ENCODE measurements at places on chromosomes 6 and 20. TPM values are rescaled to one million over a fixed set of nuclear protein-coding genes. Genes with fewer than 3 reads are reported as not detected.

ACSS1 gene
- total RNA-seq = 4.1 TPM

PXDC1 gene
- total RNA-seq = 1.8 TPM

TBX18 gene
- total RNA-seq = not detected

IER3 gene
- total RNA-seq = 14.1 TPM

CST7 gene
- total RNA-seq = not detected

RIPOR2 gene
- 22.5 TPM for total RNA-seq

- H3K36me3 ChIP-seq = no peaks in the 10 kb centered on the region
- H3K4me1 ChIP-seq = no peaks in the 10 kb centered on the region
- H3K27ac ChIP-seq = peak overlapping the region; percentile 93
- H3K27me3 ChIP-seq = no peaks in the 10 kb centered on the region
- peak overlapping the region; percentile 71 for H3K4me3 ChIP-seq
- DNase-seq = peak; percentile 94
These were observed 4.5 kb upstream of the PTCRA start for GRCh38 chr6:42911171-42912021.

DNA sequence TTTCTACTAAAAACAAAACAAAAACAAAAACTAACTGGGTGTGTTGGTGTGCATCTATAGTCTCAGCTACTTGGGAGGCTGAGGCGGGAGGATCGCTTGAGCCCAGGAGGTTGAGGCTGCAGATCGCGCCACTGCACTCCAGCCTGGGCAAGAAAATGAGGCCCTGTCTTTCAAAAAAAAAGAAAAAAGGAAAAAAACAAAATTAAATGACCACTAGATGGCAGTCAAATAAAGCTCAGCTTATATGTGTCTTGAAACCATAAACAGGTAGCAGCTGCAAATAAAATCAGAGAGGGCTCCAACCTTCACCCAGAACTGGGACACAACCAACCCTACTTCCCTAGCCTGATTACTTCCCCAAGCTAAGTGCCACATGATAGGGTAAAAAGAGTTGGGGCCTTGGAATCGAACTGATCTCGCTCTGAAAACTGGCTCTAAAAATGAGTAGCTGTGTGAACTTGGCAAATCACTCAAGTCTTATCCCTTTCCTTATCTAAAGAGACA is 67.1 kb upstream of the ADGRF4 start:
- DNase-seq = peak; percentile 85
- no peaks in the 10 kb centered on the region for H3K36me3 ChIP-seq
- H3K4me1 ChIP-seq = no peaks in the 10 kb centered on the region
- no peaks in the 10 kb centered on the region for H3K27me3 ChIP-seq

GRCh38 chr6:81718126-81718525 is 34.4 kb downstream of the TENT5A start:
- no peaks in the 10 kb centered on the region for H3K36me3 ChIP-seq
- no peak overlapping the region for H3K4me3 ChIP-seq
- no peaks in the 10 kb centered on the region for H3K4me1 ChIP-seq
- DNase-seq = no peak
- H3K27ac ChIP-seq = no peak overlapping the region

- no peak overlapping the region for H3K27ac ChIP-seq
- DNase-seq = no peak
- H3K36me3 ChIP-seq = no peaks in the 10 kb centered on the region
- H3K4me3 ChIP-seq = no peak overlapping the region
- no peaks in the 10 kb centered on the region for H3K27me3 ChIP-seq
- no peaks in the 10 kb centered on the region for H3K4me1 ChIP-seq
These were observed 100.1 kb downstream of the MYB start for GRCh38 chr6:135281227-135281626.

GRCh38 chr20:8464368-8464767 is 332.3 kb downstream of the PLCB1 start:
- no peak overlapping the region for H3K4me3 ChIP-seq
- H3K27ac ChIP-seq = no peak overlapping the region
- 0 out of 2 replicates have a peak, but pooled peaks cover 6% of the 10 kb centered on the region for H3K36me3 ChIP-seq

DNA sequence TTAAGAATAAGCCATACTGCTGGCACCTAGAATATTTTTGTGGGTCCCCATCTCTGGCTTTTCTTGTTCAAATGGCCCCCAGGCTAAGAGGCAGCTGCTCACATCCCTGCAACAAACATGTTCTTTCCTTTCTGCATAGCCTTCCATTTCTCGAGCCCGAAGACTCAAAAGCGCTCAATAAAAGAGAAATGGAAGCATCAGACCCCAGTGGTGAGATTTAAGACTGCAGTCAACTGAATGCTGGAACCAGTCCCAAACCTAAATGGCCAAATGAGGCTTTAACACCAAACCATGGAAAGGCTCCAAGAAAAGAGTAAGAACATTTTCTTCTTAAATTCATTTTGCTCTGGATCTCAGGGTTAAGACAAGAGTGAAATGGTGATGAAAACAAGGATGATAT is 122.1 kb upstream of the TRAF3IP2 start:
- peak; percentile 76 for DNase-seq
- H3K27ac ChIP-seq = no peak overlapping the region
- H3K36me3 ChIP-seq = peaks cover 7% of the 10 kb centered on the region
- peaks cover 16% of the 10 kb centered on the region for H3K4me1 ChIP-seq
- H3K4me3 ChIP-seq = no peak overlapping the region

DNA sequence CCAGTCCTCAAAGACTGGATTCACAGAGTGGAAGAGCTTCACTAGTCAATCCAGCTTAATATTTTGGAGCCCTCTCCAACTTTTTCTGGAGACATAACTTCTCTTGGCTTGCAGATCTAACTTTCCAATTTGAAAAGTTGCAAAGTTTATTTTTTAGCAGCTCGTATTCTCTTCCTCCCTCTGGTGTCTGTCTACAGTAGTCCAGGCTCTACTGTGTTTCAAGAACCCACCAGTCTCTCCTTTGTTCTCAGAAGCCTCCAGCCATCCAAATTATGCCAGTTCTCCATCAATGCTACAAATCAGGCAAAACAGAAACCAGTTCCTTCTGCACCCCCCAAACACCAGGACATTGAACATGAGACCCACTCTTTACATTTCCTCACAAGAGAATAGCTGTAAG is 376.1 kb upstream of the OPRM1 start:
- H3K27ac ChIP-seq = no peak overlapping the region
- no peak overlapping the region for H3K4me3 ChIP-seq
- no peaks in the 10 kb centered on the region for H3K36me3 ChIP-seq
- H3K27me3 ChIP-seq = no peaks in the 10 kb centered on the region
- peaks cover 18% of the 10 kb centered on the region for H3K4me1 ChIP-seq

DNA sequence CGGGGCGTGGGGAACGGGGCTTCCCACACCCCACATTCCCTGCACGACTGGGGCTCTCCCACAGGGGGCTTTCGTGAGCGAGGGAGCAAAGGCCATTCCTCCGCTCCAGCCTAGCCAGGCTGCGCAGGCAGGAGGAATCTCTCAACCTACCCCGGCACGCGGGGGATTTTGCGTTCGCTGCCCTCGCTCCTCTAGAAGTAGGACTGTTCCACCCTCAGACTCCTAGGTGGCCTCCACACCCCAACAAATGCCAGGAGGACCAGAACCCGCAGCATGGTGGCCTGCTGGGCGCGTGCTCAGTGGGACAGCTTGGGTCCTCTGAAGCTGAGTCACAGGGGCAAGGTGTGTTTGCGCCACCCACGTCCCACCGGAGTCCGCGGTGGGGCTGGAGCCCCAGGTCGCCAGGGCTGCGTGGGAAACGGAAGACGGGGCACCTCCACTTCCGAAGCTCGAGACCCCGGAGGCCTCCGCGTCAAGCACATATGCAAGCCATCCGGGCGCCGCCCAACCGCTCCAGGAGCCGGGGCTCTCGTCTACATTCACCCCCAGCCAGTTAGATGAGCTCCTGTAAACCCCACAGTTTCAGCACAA is 1938.5 kb upstream of the DEFB115 start:
- H3K27me3 ChIP-seq = peaks cover 56% of the 10 kb centered on the region
- no peaks in the 10 kb centered on the region for H3K36me3 ChIP-seq
- peak; percentile 8 for DNase-seq

GRCh38 chr6:29071831-29072723 is 15.0 kb downstream of the OR2B3 start:
- no peaks in the 10 kb centered on the region for H3K4me1 ChIP-seq
- H3K27me3 ChIP-seq = no peaks in the 10 kb centered on the region
- peak; percentile 89 for DNase-seq
- no peaks in the 10 kb centered on the region for H3K36me3 ChIP-seq
- H3K27ac ChIP-seq = no peak overlapping the region

DNA sequence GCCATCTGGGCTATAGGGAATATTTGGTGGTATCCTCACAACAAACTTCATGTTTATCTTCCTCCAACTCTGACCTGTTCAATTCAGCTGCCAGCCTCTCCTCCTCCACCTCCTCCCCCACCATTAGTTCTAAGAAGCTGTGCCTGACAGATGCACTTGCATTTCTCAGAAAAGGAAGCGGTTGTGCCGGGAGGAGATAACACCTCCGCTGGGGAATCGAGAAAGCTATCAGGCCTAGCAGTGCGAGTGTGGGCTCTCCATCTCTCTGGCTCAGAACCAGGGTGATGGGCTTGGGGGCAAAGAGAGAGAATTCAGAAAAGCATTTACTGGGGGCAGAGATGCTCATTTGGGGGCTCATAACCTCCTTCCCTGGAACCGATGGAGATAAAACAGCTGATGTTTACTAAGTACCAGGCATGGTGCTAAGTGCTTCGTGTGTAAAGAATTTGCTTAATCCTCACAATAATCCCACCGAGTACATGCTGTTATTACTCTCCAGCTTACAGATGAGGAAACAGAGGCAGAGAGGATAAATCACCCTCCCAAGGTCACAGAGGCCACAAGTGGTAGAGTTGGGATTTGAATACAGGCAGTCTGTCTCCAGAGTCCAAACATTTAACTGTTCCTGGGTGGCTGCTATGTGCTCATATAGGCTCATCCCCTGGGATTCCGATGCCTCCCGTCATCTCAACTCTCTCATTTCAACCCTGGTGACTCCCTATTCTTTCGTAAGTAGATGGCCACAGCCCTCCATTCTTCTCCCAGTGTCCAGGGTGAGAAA is 38.3 kb downstream of the COX4I2 start:
- peaks cover 17% of the 10 kb centered on the region for H3K4me1 ChIP-seq
- peak overlapping the region; percentile 40 for H3K27ac ChIP-seq
- no peak for DNase-seq
- 0 out of 2 replicates have a peak, but pooled peaks cover 12% of the 10 kb centered on the region for H3K36me3 ChIP-seq
- no peaks in the 10 kb centered on the region for H3K27me3 ChIP-seq
- no peak overlapping the region for H3K4me3 ChIP-seq

GRCh38 chr20:11178946-11179654 is 505.3 kb upstream of the JAG1 start:
- no peaks in the 10 kb centered on the region for H3K4me1 ChIP-seq
- H3K27ac ChIP-seq = no peak overlapping the region
- no peaks in the 10 kb centered on the region for H3K36me3 ChIP-seq
- DNase-seq = no peak
- H3K4me3 ChIP-seq = no peak overlapping the region
- no peaks in the 10 kb centered on the region for H3K27me3 ChIP-seq

- H3K27me3 ChIP-seq = peaks cover 28% of the 10 kb centered on the region
- H3K4me1 ChIP-seq = peaks cover 56% of the 10 kb centered on the region
- no peak for DNase-seq
- H3K36me3 ChIP-seq = no peaks in the 10 kb centered on the region
- H3K4me3 ChIP-seq = no peak overlapping the region
These were observed 7.2 kb downstream of the BHLHE23 start for GRCh38 chr20:62999580-62999979.

DNA sequence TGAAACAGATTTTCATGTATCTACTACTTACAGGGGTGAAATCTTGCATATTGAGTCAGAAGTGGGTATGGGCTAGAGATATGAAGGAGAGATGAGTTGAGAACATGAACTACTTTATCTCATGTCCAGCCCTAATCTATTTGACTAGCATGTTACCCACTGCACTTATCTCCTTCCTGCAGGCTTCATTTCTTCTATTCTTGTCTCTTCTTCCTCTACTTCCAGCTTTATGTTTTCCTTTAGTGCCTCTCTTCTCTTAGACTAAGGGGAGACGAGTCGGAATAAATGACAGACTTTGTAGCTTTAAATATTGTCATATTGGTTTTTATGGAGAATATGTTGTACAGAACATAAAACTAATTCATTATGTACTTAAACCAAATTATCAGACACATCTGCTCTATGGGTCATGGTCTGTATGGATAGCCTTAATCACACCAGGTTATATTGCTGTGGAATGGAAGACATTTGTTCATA is 5.3 kb downstream of the RAB32 start:
- peaks cover 19% of the 10 kb centered on the region for H3K4me1 ChIP-seq
- 0 out of 2 replicates have a peak, but pooled peaks cover 5% of the 10 kb centered on the region for H3K36me3 ChIP-seq
- H3K27ac ChIP-seq = no peak overlapping the region
- DNase-seq = no peak

- H3K4me3 ChIP-seq = no peak within 1 kb of the TSS
- peak; percentile 72 for DNase-seq
- H3K27ac ChIP-seq = 0 out of 2 replicates have a peak within 1 kb of the TSS, but pooled peaks have one; percentile 42
- no peaks in the 10 kb centered on the region for H3K36me3 ChIP-seq
- H3K27me3 ChIP-seq = no peaks in the 10 kb centered on the region
These were observed at the start of gene KIAA0408 for GRCh38 chr6:127459231-127459641. TSS of gene KIAA0408 (minus strand) at chr6:127459389. CDS start at chr6:127453981, 5,408 bp downstream.

DNA sequence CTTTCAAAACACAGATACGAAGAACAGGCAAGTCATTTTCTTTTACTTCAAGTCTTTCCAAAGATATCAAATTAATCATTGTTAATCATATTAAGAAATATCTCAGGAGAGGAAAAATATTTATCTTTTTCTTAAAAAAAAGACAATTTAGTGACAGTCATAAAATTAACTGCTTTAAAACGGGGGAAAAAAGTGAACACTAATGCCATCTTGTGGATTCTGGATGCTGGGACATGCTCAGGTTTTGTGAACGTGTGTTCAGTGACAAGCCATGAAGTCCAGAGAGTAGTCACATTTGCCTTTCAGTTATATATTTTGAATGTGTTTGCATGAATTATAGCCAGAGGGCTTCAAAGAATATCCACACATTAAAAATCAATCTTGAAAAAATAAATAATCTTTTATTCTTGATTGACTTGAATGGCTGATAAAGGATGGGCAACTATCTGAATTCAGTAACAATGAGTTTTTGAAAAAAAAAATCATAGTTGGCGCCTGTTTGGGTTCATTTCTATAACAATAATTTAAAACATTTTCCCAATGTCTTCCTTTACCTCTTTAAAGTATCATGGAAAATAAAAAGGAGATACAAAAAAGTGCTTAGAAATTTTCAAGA is 74.7 kb upstream of the NOX3 start:
- peak; percentile 35 for DNase-seq
- H3K27ac ChIP-seq = no peak overlapping the region
- no peaks in the 10 kb centered on the region for H3K4me1 ChIP-seq
- H3K36me3 ChIP-seq = no peaks in the 10 kb centered on the region
- H3K27me3 ChIP-seq = no peaks in the 10 kb centered on the region

- H3K27me3 ChIP-seq = no peaks in the 10 kb centered on the region
- H3K4me1 ChIP-seq = peaks cover 50% of the 10 kb centered on the region
- no peak for DNase-seq
- no peaks in the 10 kb centered on the region for H3K36me3 ChIP-seq
These were observed 1.4 kb downstream of the SOX12 start for GRCh38 chr20:326645-327185.

DNA sequence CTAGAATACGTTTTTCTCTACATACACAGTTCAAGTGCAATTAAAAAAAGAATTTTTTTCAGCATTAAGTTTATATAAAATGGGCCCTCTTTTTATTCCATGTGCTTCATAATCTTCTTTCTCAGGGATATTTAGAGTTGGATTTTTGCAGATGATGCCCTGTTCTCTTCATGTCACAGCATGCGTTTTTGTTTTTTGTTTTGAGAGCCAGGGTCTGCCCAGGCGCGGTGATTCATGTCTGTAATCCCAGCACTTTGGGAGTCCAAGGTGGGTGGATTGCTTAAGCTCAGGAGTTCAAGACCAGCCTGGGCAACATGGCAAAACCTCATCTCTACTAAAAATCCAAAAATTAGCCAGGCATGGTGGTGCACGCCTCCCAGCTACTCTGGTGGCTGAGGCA is 82.9 kb upstream of the PRND start:
- DNase-seq = no peak
- no peak overlapping the region for H3K27ac ChIP-seq
- no peaks in the 10 kb centered on the region for H3K4me1 ChIP-seq
- H3K27me3 ChIP-seq = no peaks in the 10 kb centered on the region
